ENCODE measurements at places on chromosomes 4 and X. TPM values are rescaled to one million over a fixed set of nuclear protein-coding genes. Genes with fewer than 3 reads are reported as not detected.

The LRIT3 gene
- 0.96 TPM for polyA plus RNA-seq

The CAMK2D gene
- 80.5 TPM for polyA plus RNA-seq

The SASH3 gene
- polyA plus RNA-seq, result 1.9 TPM

The EFHC2 gene
- polyA plus RNA-seq, result 8.6 TPM

The GLRB gene
- 15.5 TPM for polyA plus RNA-seq

The CTAG2 gene
- polyA plus RNA-seq, result not detected

The IL13RA2 gene
- polyA plus RNA-seq, result 0.83 TPM

The EPHA5 gene
- polyA plus RNA-seq, result 0.50 TPM

The AREG gene
- 0.29 TPM for polyA plus RNA-seq

The NAP1L2 gene
- polyA plus RNA-seq, result 3.4 TPM

The CPLX1 gene
- 1.8 TPM for polyA plus RNA-seq

The FGF13 gene
- polyA plus RNA-seq, result 29.9 TPM

The NLGN4X gene
- polyA plus RNA-seq, result 14.5 TPM

The TMEM255A gene
- polyA plus RNA-seq, result 0.39 TPM

The SPATA4 gene
- 1.3 TPM for polyA plus RNA-seq
